ENCODE measurements at places on chromosomes 1 and 21.

DNA sequence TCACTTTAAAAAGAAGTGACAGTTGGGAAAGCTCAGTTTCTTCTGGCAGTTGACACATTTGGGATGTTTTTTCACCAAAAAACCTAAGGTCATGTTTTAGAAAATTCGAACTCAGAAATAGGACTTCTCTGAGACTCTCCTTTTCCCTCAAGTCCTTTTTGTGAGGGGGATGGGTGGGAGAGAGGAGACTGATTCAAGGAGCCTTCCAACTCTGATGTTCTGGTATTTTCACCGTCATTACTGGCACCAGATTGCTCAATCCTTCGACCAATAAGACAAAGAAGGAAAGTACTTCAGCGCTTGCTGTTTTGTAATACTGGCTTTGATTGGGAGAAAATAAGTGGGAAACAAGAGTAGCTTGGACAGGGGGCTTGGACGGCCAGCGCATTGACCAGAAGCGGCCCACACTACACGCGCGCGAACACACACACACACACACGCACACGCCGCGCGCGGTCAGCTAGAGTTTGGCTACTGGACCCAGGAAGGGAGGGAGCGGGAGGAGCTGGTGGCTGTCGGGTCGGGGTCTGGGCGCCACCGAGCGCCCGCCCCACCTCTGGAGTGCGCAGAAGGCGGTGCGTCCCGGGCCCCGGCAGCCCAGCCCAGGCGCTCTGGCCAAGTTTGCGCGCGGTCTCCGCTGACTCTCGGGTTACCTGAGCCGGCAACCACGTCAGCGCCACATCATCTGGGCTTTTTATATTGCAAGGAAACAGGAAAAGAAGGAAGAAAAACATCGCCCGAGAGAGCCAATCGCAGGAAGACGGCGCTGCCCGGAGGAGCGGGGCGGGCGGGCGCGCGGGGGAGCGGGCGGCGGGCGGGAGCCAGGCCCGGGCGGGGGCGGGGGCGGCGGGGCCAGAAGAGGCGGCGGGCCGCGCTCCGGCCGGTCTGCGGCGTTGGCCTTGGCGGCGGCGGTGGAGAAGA lies at the start of gene KCNK1:
TSS of gene KCNK1 (plus strand) at position 855 of the 921 bp plus-strand sequence. CDS start at position 921, 66 bp downstream.
- no peak for DNase-seq

DNA sequence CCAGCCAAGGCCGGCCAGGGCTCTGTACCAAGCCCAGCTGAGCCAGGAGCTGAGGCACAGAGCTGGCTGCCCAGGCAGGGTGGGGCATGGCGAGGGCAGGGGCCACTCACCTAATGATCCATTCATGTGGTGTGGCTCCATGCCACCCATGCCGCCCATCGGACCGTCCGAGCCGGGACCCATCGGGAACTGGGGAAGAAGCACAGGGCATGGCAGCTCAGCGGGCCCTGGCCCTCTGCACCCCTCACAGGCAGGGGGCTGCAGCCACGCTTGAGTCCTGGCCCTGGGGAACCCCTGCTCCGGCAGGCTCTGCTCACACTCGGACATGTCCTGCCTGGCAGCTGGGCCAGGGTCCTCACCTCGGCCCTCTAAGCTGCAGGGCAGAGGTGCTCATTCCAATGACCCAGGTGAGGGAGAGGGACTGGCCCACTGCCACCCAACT lies 28.7 kb downstream of the MRPL37 start:
- DNase-seq = no peak

DNA sequence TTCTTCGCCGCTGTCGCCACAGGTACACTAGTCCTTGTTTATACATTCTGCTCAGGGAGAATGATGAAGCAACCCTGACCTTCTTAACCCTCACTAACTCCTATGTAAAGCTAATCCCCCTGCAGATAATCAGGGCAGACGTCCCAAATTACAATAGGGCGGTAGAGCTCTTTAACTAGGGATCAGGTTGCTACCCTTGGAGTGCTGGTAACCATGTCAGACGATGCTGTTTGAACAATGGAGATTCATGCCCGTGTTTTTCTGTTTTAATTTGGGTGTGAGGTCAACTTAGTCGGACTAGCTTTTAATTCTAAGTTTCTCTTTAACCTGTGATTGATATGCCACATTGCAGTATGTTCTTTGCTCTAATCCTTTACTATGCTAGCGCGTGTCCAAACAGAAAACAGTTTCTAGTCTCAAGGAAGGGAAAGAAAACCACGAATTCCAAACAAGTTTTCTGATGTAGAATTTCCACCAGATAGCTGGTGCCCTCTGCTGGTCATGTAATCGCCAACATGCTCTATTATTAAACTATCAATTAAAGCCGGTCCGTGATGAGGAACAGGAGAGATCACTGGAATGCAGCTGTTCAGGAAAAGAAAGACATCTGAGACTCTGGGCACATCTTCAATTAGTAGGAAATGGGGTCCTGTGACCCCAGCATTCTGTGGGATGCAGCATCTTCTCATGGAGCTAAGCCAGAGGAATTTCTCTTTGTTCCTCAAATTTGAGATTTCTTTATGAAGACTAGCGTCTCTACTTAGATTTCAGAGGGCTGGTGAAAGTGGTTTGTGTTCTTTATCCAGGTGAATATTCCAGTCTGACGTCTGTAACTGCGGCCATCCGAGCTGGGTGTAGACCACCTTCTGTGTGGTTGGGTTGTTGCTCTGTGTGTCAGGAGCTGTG lies 18.3 kb upstream of the VAMP3 start:
- DNase-seq = no peak

GRCh38 chr1:48472638-48473037 lies 634 bp upstream of the SPATA6 start:
- DNase-seq = no peak

Measured in CMK (cell line).